ENCODE measurements at places on chromosomes 1 and 21.

- DNase-seq: no peak
Measured at GRCh38 chr21:45867041-45867666, 114.4 kb upstream of the COL6A1 start.

DNA sequence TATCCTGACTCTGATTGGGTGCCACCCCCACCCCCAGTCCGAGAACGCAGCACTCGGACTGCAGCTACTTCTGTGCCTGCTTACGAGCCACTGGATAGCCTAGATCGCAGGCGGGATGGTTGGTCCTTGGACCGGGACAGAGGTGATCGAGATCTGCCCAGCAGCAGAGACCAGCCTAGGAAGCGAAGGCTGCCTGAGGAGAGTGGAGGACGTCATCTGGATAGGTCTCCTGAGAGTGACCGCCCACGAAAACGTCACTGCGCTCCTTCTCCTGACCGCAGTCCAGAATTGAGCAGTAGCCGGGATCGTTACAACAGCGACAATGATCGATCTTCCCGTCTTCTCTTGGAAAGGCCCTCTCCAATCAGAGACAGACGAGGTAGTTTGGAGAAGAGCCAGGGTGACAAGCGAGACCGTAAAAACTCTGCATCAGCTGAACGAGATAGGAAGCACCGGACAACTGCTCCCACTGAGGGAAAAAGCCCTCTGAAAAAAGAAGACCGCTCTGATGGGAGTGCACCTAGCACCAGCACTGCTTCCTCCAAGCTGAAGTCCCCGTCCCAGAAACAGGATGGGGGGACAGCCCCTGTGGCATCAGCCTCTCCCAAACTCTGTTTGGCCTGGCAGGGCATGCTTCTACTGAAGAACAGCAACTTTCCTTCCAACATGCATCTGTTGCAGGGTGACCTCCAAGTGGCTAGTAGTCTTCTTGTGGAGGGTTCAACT lies 2.1 kb downstream of the RBM15 start:
- DNase-seq: no peak

- peak; percentile 43 for DNase-seq
Measured at GRCh38 chr1:94602316-94602715, 60.8 kb upstream of the F3 start.

- DNase-seq: no peak
Measured at GRCh38 chr1:234213658-234214128, 159.6 kb upstream of the COA6 start.

- no peak for DNase-seq
Measured at GRCh38 chr1:160491981-160492380, 31.1 kb downstream of the SLAMF6 start.
